Hippocampal formation (tissue), 2 donors: ENCODE measurements at places on chromosomes 13 and 19.

GRCh38 chr13:30502237-30502636 is 36.5 kb upstream of the HMGB1 start:
- DNase-seq = no peak

GRCh38 chr13:72696579-72696978 is 30.9 kb downstream of the MZT1 start:
- DNase-seq = no peak

GRCh38 chr13:24275041-24275440 is 34.3 kb upstream of the C1QTNF9 start:
- no peak for DNase-seq

- DNase-seq = no peak
These were observed 16.3 kb downstream of the KBTBD7 start for GRCh38 chr13:41178040-41178439.

- DNase-seq = no peak
These were observed 50.7 kb downstream of the KLF2 start for GRCh38 chr19:16375157-16375935.

DNA sequence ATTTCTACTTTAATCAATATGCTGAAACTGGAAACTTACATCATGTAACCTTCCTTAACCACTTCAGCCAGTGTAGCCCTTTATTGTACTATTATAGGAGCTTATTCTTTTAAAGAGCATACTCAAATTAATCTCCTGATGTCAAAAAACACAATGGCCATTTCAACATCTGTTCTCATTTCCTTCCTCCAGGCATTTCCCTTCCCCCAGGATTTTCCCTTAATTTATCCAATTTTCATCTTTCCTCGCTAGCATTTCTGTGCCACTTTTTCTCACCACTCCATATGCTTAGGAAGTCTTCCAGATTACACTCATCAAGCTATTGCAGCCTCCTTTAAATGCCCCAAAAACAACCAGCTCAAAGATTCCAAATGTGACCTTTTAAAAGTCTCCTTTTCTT is 265.0 kb downstream of the PCDH9 start:
- DNase-seq = no peak
